ENCODE measurements at places on chromosomes 16 and 17.

DNA sequence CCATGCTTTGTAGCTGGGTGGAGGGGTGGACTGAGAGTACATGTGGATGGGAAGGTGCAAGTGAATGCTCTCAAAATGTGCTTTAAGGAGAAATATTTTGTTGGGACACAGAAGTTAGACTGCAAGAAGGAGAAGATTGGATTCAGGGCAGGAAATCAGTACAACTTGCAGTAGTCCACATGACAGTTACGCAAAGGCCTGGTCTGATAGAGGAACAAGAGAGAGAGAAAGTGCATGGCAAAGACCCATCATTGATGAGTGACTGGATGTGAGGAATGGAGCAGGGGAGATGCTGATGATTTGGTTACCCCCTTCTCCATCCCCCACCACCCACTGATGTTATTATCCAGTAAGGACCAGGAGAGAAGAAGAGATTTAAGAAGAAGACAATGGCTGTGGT lies 472.8 kb downstream of the MAF start:
- DNase-seq: no peak

- DNase-seq: no peak
Measured at GRCh38 chr17:42692489-42692888, 10.2 kb downstream of the CNTNAP1 start.

DNA sequence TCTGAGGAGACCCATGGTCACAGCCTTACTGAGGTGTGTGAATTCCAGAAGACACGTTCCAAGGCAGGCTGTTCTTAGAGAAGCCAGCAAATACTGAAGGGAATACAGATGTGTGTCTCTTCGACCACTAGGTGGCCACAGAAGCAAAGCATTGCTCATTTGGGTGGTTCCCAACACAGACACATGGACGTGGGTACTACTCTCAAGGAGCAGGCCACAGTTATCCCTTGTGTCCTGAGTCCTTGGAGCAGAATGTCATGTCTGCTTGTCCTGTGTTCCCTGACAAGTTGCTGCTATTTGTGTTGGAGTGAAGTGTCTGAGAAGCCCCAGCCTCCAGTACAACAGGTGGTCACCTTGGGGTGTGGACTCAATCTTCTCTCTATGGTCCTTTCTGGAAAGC lies 30.3 kb downstream of the HMOX2 start:
- no peak for DNase-seq

DNA sequence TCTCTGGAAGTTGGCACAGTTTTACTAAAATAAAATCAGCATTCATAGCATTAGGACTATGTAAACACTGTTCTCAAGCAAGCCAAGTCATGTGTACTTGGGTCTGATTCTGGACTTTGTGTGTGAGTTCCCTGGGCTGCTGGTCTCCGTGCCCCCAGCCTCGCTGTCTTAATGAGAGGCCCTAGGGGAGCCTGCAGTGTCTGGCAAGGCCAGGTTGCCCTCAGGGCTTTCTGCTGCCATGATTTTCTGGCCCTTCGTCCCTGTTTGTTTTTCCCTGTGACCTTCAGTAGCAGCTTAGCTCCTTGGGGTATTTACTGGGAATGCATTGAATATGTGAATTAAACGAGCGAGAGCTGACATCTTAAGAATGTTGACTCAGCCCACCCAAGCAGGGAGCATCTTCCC lies 161.8 kb downstream of the RPTOR start:
- DNase-seq: no peak

DNA sequence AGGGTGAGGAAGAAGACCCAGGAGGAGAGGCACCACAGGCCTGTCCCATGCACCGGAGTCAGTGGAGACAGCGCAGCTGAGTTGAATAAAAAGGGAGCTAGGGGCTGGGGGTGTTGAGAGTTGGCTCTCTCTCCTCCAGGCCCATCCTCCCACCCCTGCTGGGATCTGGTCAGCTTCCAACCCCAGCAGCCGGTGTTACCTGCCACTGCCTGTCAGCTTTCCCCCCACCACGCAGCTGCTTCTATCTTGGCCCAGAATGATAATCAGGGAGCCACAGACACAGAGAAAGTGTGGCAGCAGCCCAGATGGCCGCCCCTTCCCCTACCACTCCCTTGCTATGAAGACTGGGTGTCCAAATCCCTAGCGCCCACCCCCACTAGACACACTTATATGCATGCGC lies 120.6 kb upstream of the RPL38 start:
- no peak for DNase-seq

GRCh38 chr17:66517336-66518009 lies 215.1 kb downstream of the PRKCA start:
- DNase-seq: no peak

DNA sequence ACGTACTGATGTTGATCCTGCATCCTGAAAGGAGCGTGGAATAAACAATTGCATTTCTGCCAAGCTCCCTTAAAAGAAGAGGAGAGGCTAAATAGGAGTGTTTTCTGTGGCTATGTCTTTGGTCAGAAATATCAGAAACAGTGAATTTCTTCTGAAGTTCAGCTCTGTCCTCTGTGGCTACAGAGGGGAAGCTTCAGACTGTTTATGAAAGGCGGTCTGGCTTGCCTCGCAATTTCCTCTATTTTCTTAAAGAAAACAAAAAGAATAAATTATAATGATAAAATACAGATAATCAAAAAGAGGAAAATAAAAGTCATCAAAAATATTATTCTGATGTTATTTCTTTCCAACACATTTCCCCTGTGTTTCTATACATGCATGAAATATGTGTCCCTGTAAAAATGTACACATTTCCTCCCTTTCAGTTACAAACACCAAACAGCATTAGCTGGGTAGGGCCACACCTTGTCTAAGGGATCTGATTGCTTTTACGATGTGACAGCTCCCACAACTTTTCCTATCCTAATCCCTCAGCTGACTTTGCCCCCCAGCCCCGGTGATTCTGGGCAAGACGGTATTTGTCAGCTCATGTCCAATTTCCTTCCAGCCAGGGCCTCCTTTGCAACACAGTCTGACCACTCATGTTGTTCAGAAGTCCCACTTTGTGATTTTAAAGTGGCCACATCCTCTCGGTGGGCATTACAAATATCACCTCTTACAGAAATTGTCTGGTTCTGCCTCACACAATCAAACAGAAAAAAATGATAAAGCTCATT lies 439.0 kb downstream of the HS3ST3B1 start:
- DNase-seq: no peak

- DNase-seq: no peak
Measured at GRCh38 chr17:17080781-17081180, 38.5 kb downstream of the MPRIP start.

GRCh38 chr16:14132696-14133048 lies 61.6 kb downstream of the MRTFB start:
- DNase-seq: no peak

GRCh38 chr17:19646788-19647696 lies 1.5 kb upstream of the ALDH3A2 start:
- DNase-seq: no peak

GRCh38 chr16:64343061-64343819 lies 778.6 kb downstream of the CDH11 start:
- no peak for DNase-seq

GRCh38 chr16:49048557-49048956 lies 233.1 kb downstream of the CBLN1 start:
- no peak for DNase-seq

GRCh38 chr16:12460064-12460392 lies 343.7 kb downstream of the CPPED1 start:
- DNase-seq: no peak

DNA sequence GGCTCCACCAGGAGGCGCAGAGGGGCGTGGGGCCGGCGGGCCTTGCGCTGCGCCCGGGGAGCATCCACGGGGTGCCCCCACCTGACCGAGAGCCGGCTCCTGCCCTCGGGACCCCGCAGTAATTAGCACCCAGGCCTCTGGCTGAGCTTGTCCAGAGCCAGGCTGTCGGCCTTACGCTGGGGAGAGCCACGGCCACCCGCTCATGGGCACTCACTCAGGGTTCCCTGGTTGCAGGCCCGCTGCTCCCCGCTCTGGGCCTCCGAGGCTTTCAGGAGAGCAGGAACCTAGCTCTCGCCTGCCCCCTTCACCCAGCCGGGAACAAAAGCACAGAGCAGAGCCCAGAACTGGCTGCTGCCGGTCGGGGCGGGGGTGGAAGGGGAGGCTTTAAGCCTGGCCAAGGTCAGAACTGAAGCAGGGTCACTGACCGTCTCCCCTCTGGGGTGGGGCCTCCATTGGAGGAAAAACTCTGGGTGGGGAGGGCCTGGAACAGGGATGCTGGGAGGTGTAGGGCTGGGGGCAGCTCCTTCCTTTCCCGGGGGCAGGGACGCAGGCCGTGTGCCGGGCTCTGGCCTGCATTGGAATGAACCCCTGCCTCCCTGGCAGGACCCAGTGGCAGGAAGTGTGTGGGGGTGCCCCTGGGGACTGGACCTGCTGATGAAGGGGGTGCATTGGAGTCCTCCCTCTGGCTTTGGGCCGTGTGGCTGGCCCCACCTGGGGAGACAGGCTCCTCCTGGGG lies 12.3 kb downstream of the GLIS2 start:
- peak; percentile 29 for DNase-seq

DNA sequence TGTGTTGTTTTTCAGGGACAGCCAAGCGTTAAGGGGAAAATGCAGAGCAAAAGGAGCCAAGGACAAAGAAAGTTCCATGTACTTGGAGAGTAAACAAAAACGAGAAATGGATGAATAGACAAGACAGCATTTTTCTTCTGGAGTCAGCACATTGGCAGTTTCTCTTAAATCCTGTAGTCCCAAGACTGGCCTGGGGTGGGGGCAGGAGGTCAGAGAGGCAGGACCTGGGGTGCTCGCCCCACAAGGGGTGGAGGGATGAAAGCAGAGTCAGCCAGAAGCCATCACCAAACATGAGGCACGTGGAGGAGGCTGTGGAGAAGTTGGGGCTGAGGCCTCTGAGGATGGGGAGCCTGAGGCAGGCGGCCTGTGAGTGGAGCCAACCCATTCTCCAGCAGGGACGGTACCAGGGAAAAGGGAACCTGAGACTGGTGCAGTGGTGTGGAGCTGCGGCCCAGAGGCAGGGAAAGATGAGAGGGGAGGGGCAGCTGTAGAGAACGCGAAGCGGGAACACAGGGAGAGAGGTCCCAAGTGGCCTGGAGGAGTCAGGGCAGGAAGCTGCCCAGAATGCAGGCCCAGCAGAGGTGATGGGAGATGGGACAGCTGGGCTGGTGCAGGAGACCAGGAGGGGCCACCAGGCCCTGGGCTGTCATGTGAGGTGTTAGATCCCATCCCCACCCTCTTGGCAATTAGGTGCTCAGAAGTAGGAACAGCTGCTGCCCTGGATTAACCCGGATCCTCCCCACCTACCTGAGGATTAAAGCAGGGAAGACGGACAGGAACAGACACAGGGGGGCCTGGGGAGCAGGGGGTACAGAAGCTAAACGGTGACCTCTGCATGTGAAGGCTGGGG lies 3.3 kb downstream of the TLCD3B start:
- DNase-seq: no peak

GRCh38 chr17:64154717-64155116 lies 24.8 kb upstream of the ERN1 start:
- no peak for DNase-seq

- DNase-seq: no peak
Measured at GRCh38 chr17:80663781-80664206, 119.2 kb downstream of the RPTOR start.

DNA sequence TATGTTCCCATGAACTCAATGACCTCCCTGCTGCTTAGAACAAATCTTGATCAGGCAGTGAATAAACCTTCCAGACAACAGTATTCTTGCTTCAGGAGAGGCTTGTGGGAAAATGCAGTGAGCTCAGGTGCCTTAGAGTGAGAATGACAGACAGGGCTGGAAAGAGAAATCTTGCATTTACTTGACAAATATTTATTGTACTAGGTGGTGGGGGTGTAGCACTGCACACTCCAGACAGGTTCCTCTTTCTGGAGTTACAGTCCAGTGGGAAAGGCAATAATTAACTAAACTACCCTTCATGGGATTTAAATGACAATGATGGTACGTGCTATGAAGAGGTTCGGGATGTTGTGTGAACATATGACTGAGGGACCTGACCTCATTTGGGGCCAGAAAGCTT lies 182.9 kb downstream of the SHISA9 start:
- DNase-seq: no peak

DNA sequence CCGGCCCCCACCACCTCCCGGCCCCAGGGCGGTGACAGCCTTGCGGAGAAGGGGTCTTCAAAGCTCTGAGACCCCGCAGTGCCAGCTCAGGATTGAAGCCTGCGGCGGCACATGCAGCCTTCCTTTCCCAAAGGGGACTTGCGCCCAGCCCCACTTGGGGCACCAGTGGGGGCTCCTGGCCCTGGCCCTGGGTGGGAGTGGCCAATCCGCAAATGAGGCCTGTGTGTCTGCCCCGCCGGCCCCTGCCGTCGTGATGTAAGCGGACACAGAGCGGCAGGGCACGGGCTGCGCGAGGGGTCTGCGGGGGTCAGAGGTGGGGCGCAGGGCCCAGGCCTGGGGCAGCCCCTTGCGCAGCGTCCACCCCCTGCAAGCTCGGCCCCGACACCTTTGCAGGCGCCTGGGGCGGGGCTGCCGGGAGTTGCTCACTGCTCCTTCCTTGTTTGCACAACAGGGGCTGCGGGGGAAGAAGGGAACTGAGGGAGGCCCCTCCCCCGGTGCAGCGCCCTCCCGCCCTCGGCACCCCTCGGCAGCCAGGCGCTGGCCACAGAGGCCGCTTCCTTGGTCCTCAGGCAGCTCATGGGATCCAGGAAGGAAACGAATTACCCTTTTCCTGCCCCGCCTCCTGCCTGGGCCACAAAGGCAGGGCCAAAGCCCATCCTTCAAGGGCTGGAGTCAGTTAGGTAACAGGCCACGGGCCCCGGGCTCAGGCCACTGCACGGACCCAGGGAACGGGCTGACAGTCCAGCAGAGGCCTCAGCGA lies 2.9 kb downstream of the SLC16A3 start:
- DNase-seq: no peak

DNA sequence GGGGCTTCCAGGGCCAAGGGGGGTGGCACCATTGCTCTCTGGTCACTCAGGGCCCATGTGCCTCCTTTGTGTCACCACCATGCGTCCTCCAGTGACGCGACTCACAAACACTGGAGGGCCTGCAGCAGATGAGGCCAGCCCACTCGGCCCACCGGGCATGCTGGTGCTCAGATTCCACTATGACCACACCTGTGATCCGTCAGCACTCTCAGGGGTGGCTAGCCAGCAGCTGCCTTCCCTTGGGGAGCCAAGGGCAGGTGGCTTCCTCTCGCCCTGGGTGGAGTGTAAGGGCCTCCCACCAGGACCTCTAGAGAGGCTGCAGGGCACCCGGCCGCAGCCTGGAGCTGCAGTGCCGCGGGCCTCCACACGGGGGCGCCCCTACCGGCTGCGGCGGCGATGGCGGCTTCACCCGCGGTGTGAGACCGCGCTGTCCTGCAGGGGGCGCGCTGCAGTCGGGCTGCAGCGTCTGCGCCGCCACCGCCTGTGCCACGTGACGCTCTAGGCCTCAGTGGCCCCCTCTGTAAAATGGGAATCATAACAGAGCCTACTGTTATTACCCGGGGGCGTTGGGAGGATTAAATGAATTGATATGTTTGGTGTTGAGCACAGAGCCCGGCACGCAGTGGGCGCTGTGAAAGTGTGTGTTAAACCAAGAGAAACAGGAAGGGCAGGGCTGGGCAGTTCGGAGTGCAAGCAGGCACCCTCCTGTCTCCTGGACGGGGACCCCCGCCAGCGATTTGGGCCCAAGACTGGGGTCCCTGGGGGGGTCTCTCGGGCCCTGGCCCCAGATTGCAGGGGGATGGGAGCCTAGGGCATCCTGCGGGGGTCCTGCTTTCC lies 192.4 kb upstream of the GSE1 start:
- peak; percentile 8 for DNase-seq

Measured in T1000 (cell line).